Activated CD4-positive, alpha-beta T cell treated with anti-CD3 and anti-CD28 coated beads, Interleukin-2, amount 10 ng/mL, durations not matched to agents 7 days and 5 days (primary cell): ENCODE measurements at places on chromosomes 4 and X. TPM values are rescaled to one million over a fixed set of nuclear protein-coding genes. Genes with fewer than 3 reads are reported as not detected.
A peak's percentile ranks its signal among the peaks of the same experiment; 100 is the strongest.

- H3K36me3 ChIP-seq, result no peaks in the 10 kb centered on the region
- no peak for DNase-seq
- peaks cover 1% of the 10 kb centered on the region for H3K27me3 ChIP-seq
- no peak overlapping the region for H3K4me3 ChIP-seq
- no peak overlapping the region for H3K27ac ChIP-seq
- H3K4me1 ChIP-seq, result peaks cover 4% of the 10 kb centered on the region
Measured at GRCh38 chr4:185896817-185897488, 85.0 kb upstream of the SORBS2 start.

The PLK4 gene
- total RNA-seq, result 51.3 TPM

- H3K36me3 ChIP-seq, result peaks cover 13% of the 10 kb centered on the region
- no peak for DNase-seq
- H3K27ac ChIP-seq, result no peak overlapping the region
- no peaks in the 10 kb centered on the region for H3K27me3 ChIP-seq
- H3K4me1 ChIP-seq, result peaks cover 21% of the 10 kb centered on the region
- H3K4me3 ChIP-seq, result no peak overlapping the region
Measured at GRCh38 chrX:104172788-104173187, 6.5 kb downstream of the FAM199X start.

The COX7B2 gene
- total RNA-seq, result not detected

- H3K27me3 ChIP-seq, result no peaks in the 10 kb centered on the region
- no peaks in the 10 kb centered on the region for H3K36me3 ChIP-seq
- no peak overlapping the region for H3K4me3 ChIP-seq
- peak overlapping the region; percentile 86 for H3K27ac ChIP-seq
- peaks cover 17% of the 10 kb centered on the region for H3K4me1 ChIP-seq
- no peak for DNase-seq
Measured at GRCh38 chrX:39440799-39441284, 639.6 kb downstream of the MID1IP1 start.

The TMEM156 gene
- total RNA-seq, result 19.5 TPM

The ITM2A gene
- total RNA-seq, result 148 TPM

The ATOH1 gene
- not detected for total RNA-seq

The FRMD7 gene
- total RNA-seq, result not detected

DNA sequence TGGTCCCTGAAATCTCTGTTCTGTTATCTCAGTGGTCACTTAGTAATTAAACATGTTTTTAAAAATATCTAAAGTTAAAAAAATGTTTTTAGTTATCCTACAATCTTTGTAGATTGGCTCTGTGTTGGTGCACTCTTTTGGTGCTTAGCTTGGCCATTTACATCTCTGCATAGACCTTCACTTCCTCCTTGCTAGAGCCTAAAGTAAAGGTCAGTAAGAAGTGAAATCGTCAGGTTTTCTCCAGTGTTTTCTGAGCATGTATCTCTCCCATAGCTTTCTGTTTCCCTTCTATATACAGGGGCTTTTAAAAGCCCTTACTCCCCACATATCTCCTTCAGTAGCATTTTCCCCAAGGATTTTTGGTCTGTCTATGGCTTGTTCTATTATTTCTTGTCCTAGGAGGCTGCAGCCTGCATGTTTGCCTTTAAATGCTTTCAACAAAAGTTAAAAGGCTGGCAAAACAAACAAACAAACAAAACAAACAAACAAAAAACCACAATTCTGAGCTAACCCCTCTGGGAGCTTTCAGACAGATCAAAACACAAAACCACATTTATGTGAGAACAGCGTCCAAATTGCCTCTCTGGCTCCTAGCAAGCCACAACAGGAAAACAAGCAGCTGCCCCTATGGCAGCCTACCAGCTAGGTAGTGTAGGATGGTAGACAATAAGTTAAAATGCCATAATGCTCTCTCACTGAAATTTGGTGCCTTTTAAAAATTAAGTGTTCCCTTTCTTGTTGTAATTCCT, 27.3 kb upstream of the GPRASP2 start:
- no peaks in the 10 kb centered on the region for H3K27me3 ChIP-seq
- H3K27ac ChIP-seq, result no peak overlapping the region
- H3K4me1 ChIP-seq, result no peaks in the 10 kb centered on the region
- H3K4me3 ChIP-seq, result no peak overlapping the region

The IQCM gene
- not detected for total RNA-seq

GRCh38 chrX:105869701-105870100, 47.4 kb downstream of the NRK start:
- DNase-seq, result no peak
- H3K27ac ChIP-seq, result no peak overlapping the region
- H3K4me3 ChIP-seq, result no peak overlapping the region
- no peaks in the 10 kb centered on the region for H3K36me3 ChIP-seq
- no peaks in the 10 kb centered on the region for H3K4me1 ChIP-seq

GRCh38 chrX:65253817-65254216, 277.6 kb upstream of the ZC4H2 start:
- no peak for DNase-seq
- H3K27ac ChIP-seq, result no peak overlapping the region
- H3K27me3 ChIP-seq, result no peaks in the 10 kb centered on the region
- no peak overlapping the region for H3K4me3 ChIP-seq
- H3K4me1 ChIP-seq, result no peaks in the 10 kb centered on the region
- H3K36me3 ChIP-seq, result no peaks in the 10 kb centered on the region

DNA sequence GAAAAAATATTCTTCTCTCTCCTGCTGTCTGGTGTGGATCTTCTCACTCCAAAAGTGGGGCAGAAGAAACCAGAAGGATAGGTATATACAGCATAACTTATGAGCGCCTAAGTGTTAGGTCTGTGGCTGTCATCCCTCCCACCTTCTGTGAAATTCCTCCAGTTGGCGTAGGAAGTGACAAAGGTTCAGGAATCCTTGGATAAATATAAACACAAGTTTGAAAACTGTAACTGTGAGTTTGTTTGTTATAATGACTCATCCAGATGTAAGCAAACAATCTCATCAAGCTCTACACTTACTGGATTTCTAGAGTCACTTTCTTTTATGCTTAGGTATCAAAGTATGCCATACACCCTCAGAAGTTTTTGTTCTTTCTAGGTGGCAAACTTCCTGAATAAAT, 405.2 kb downstream of the FAT4 start:
- H3K4me1 ChIP-seq, result no peaks in the 10 kb centered on the region
- no peak for DNase-seq
- no peaks in the 10 kb centered on the region for H3K36me3 ChIP-seq
- no peak overlapping the region for H3K27ac ChIP-seq

DNA sequence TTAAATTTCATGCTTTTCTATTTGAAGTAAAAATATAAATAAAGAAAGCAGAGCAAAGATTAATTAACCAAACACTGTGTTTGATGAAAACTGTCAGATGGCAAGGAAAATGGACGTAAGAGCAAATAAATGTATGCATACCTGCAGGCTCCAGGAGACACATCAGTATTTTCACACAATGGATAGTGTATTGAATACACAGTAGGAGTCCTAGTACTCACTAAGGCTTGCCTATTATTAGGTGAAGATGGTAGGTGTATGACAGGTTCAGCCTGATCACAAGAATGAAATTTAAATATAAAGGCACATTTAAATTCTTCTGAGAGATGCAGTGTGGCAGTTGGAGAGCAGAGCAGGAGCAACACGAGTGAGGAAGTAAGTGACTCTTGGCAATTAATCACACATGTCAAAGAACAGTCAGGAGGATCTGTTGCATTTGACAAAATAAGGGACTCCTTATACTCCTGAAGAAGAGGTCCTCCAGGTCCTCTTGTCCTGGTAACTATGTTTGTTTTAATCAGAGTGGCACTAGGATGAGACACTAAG, 106.0 kb upstream of the NDST4 start:
- no peak for DNase-seq
- H3K36me3 ChIP-seq, result no peaks in the 10 kb centered on the region
- H3K27ac ChIP-seq, result no peak overlapping the region
- H3K27me3 ChIP-seq, result no peaks in the 10 kb centered on the region
- H3K4me3 ChIP-seq, result no peak overlapping the region

The CXXC4 gene
- total RNA-seq, result not detected

GRCh38 chr4:126451237-126451873, 1136.6 kb downstream of the FAT4 start:
- no peak overlapping the region for H3K27ac ChIP-seq
- no peaks in the 10 kb centered on the region for H3K4me1 ChIP-seq
- H3K27me3 ChIP-seq, result no peaks in the 10 kb centered on the region
- H3K36me3 ChIP-seq, result no peaks in the 10 kb centered on the region
- H3K4me3 ChIP-seq, result no peak overlapping the region

DNA sequence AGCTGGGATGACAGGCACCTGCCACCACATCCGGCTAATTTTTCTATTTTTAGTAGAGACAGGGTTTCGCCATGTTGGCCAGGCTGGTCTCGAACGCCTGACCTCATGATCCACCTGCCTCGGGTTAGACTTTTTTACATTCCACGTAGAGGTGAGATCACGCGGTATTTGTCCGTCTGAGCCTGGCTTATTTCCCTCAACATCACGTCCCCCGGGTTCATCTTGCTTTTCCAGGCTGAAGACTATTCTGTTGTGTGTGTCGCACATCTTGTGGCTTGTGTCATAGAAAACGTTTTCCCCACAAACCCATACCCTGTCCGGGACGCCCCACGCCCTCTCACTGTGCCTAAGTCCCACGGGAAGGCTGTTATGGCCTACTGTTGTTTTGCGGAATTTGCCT, 185.3 kb downstream of the CRLF2 start:
- H3K27me3 ChIP-seq, result peaks cover 5% of the 10 kb centered on the region
- peaks cover 19% of the 10 kb centered on the region for H3K4me1 ChIP-seq
- H3K36me3 ChIP-seq, result no peaks in the 10 kb centered on the region
- H3K27ac ChIP-seq, result peak overlapping the region; percentile 34

DNA sequence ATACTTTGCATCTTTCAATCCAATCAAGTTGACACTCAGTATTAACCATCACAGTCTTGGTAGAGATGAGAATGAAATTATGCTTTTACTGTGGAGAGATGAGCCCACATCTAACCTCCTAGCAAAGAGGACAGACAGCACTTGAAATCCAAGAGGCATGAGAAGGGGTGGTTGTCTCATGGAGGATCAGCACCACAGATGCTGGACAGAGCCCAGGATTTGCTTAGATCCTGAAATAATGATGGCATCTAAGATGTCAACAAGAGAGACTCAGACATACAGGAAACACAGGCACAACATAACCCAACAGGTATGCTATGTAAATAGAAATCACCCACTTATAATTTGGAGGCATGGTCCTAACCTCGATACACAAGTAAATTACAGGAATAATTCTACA, 74.3 kb upstream of the VCX2 start:
- H3K4me1 ChIP-seq, result no peaks in the 10 kb centered on the region
- DNase-seq, result no peak
- H3K27me3 ChIP-seq, result no peaks in the 10 kb centered on the region

The ASB5 gene
- not detected for total RNA-seq

The STATH gene
- total RNA-seq, result not detected

The HELT gene
- not detected for total RNA-seq

DNA sequence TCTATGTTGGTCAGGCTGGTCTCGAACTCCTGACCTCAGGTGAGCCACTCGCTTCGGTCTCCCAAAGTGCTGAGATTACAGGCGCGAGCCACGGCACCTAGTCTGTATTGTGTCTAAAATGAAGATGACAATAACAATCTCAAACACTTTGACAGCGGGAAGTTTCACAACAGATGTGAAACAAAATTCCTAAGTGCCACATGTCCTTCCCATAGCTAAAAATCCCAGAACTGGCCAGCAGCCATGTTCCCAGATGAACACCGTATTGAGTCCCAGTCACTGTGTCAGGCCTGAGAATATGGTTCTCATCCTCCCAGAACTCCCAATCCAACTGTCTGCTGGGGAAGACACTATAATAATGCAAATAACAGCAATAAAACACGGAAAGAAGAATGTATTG, 16.4 kb upstream of the KLHL8 start:
- no peak for DNase-seq
- H3K36me3 ChIP-seq, result no peaks in the 10 kb centered on the region
- no peak overlapping the region for H3K27ac ChIP-seq
- no peak overlapping the region for H3K4me3 ChIP-seq
- H3K4me1 ChIP-seq, result peaks cover 10% of the 10 kb centered on the region

GRCh38 chr4:118742050-118742449, 56.9 kb downstream of the METTL14 start:
- H3K4me3 ChIP-seq, result no peak overlapping the region
- no peaks in the 10 kb centered on the region for H3K4me1 ChIP-seq
- DNase-seq, result no peak
- no peaks in the 10 kb centered on the region for H3K27me3 ChIP-seq
- H3K27ac ChIP-seq, result no peak overlapping the region

The CTAG1B gene
- total RNA-seq, result not detected

- H3K4me3 ChIP-seq, result no peak overlapping the region
- no peaks in the 10 kb centered on the region for H3K27me3 ChIP-seq
- H3K36me3 ChIP-seq, result no peaks in the 10 kb centered on the region
- no peak for DNase-seq
- H3K4me1 ChIP-seq, result no peaks in the 10 kb centered on the region
Measured at GRCh38 chr4:181670506-181670905, 572.7 kb upstream of the TENM3 start.

The TMPRSS11A gene
- total RNA-seq, result not detected

GRCh38 chr4:139910106-139910505, 243.9 kb downstream of the MAML3 start:
- no peak overlapping the region for H3K4me3 ChIP-seq
- H3K27me3 ChIP-seq, result peaks cover 4% of the 10 kb centered on the region
- DNase-seq, result no peak
- peaks cover 4% of the 10 kb centered on the region for H3K36me3 ChIP-seq

The SH2D1A gene
- 64.4 TPM for total RNA-seq

The SORCS2 gene
- total RNA-seq, result not detected

DNA sequence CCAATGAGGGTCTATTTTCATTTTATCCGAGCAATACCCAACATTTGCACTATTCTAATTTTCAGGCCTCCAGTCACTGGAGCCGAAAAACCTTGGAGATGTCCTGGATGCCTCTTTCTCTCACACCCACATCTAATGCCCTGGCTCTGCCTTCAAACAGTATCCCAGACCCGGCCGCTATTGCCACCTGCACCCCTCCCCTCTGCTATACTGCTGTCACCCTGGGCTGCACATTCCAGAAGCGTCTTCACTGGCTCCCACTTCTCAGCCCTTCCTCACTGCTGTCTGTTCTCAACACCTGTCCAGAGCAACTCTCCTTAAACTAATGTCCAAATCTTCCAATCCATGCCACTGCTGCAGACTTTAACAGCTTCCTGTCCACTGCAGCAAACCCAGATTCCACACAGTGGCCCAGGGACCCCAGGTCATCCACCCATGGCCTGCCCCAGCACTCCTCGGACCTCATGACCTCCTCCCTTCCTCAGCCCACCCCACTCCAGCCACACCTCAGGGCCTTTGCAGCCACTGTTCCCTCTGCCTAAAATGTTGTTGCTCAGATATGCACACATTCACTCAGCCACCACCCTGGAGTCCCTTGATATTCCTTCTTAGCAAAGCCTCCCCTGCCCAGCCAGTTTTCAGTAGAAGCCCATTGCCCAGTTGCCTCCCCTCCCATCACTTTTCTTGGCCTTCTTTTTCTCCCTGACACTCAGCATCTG, 30.5 kb upstream of the PPP2R2C start:
- no peaks in the 10 kb centered on the region for H3K4me1 ChIP-seq
- H3K27me3 ChIP-seq, result no peaks in the 10 kb centered on the region
- peak; percentile 1 for DNase-seq
- H3K4me3 ChIP-seq, result no peak overlapping the region
- no peak overlapping the region for H3K27ac ChIP-seq

The ZNF630 gene
- total RNA-seq, result 0.87 TPM

- peaks cover 2% of the 10 kb centered on the region for H3K4me1 ChIP-seq
- no peaks in the 10 kb centered on the region for H3K36me3 ChIP-seq
- H3K27ac ChIP-seq, result no peak overlapping the region
- no peak for DNase-seq
Measured at GRCh38 chrX:39758791-39759525, 338.8 kb downstream of the BCOR start.

The ADGRL3 gene
- not detected for total RNA-seq
